CD8-positive, alpha-beta memory T cell (primary cell): ENCODE measurements at places on chromosomes 1 and 21. TPM values are rescaled to one million over a fixed set of nuclear protein-coding genes. Genes with fewer than 3 reads are reported as not detected.

- no peak for DNase-seq
- no peak overlapping the region for H3K27ac ChIP-seq
- H3K27me3 ChIP-seq = no peaks in the 10 kb centered on the region
- no peaks in the 10 kb centered on the region for H3K4me1 ChIP-seq
Observed at GRCh38 chr1:20165522-20165951, 20.4 kb upstream of the UBXN10 start.

Gene RGS8
- not detected for total RNA-seq

Gene LRIF1
- total RNA-seq = 14.1 TPM

Gene TLR5
- total RNA-seq = 0.22 TPM

- no peak for DNase-seq
- peaks cover 3% of the 10 kb centered on the region for H3K27me3 ChIP-seq
- H3K4me1 ChIP-seq = no peaks in the 10 kb centered on the region
- H3K36me3 ChIP-seq = no peaks in the 10 kb centered on the region
Observed at GRCh38 chr1:88537787-88538186, 146.3 kb upstream of the PKN2 start.

Gene CD1B
- not detected for total RNA-seq

Gene LIPI
- not detected for total RNA-seq

Gene TMEM201
- total RNA-seq = 32.2 TPM

GRCh38 chr1:109094377-109094803 is 3.8 kb downstream of the TMEM167B start:
- H3K36me3 ChIP-seq = peaks cover 4% of the 10 kb centered on the region
- peaks cover 23% of the 10 kb centered on the region for H3K4me1 ChIP-seq
- no peak overlapping the region for H3K4me3 ChIP-seq

- no peaks in the 10 kb centered on the region for H3K4me1 ChIP-seq
- H3K4me3 ChIP-seq = no peak overlapping the region
- H3K27ac ChIP-seq = no peak overlapping the region
- DNase-seq = no peak
- H3K27me3 ChIP-seq = no peaks in the 10 kb centered on the region
Observed at GRCh38 chr1:56967900-56968832, 2.4 kb upstream of the C8B start.

Gene CELA2A
- total RNA-seq = not detected

DNA sequence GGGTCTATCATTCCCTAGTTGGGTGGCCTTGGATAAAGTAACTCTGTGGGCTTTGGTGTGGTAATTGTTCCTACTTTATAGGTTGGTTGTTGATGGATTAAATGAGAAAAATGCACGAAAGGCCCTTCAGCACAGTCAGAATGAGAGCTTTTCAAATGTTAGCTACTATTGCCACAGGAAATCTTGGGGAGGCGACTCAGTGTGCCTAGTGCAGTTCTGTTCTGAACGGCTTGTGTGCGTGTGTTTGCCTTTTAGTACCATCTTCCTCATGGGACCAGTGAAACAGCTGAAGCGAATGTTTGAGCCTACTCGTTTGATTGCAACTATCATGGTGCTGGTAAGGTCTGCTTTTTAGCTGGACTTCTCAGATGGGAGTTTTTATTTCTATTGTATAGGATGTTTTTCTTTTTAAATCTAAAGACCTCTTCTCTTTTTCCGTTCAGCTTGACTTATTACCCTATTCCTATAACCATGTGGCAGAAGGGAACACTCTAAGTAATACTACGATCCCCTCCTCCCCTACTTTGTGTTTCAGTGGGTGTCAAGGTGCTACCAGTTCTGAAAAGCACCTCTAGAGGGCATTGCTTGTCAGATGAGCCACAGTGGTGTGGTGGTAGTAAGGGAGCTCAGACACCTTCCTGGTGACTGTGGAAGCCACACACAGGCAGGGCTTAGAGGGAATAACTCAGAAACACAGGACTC is 9.2 kb downstream of the SFT2D2 start:
- peaks cover 15% of the 10 kb centered on the region for H3K4me1 ChIP-seq
- H3K36me3 ChIP-seq = peaks cover 50% of the 10 kb centered on the region
- no peak overlapping the region for H3K27ac ChIP-seq
- H3K4me3 ChIP-seq = no peak overlapping the region
- no peaks in the 10 kb centered on the region for H3K27me3 ChIP-seq

Gene NFASC
- total RNA-seq = 0.16 TPM

DNA sequence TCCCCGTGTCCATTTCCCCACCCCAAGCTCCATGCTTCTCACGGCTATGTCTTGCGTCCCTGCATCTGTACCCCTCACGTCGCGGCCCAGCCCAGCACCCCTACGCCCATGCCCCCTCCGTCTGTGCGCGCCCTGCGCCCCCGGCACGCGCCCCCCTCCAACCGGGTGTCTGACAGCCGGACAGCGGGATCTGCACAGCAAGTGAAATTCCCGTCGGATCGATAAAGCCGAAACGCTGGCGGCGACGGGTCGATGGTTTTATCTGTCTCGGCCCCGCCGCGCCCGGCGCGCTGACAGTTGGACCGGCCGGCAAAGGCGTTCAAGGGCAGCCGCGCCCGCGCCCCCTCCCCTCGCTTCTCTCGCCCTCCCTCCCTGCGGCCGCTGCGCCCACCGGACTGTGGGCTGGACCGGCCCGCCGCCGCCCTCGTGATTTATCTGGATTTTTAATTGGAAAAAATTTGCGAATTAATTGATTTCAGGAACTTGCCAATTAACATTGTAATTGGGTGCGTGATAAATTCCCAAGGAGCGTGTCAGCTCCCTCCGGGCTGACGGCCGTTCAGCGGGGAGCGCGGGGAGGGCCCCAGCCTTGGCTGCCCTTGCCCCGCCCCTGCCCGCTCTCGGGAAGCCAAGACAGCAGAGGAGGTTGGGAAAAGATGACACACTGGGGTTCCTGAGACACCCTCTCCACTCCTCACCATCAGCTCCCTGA is 57.1 kb downstream of the TMEM53 start:
- no peak for DNase-seq
- H3K4me1 ChIP-seq = no peaks in the 10 kb centered on the region
- no peaks in the 10 kb centered on the region for H3K27me3 ChIP-seq
- no peak overlapping the region for H3K27ac ChIP-seq
- H3K4me3 ChIP-seq = no peak overlapping the region

- H3K4me1 ChIP-seq = no peaks in the 10 kb centered on the region
- H3K27me3 ChIP-seq = no peaks in the 10 kb centered on the region
- H3K4me3 ChIP-seq = no peak overlapping the region
- no peak for DNase-seq
Observed at GRCh38 chr21:17270229-17270628, 242.6 kb upstream of the CXADR start.
